Activated T-cell treated with anti-CD3 and anti-CD28 coated beads, Interleukin-2, amount 50 U/mL, for 72 hours (primary cell): ENCODE measurements at places on chromosomes 3 and 15. TPM values are rescaled to one million over a fixed set of nuclear protein-coding genes. Genes with fewer than 3 reads are reported as not detected.

DNA sequence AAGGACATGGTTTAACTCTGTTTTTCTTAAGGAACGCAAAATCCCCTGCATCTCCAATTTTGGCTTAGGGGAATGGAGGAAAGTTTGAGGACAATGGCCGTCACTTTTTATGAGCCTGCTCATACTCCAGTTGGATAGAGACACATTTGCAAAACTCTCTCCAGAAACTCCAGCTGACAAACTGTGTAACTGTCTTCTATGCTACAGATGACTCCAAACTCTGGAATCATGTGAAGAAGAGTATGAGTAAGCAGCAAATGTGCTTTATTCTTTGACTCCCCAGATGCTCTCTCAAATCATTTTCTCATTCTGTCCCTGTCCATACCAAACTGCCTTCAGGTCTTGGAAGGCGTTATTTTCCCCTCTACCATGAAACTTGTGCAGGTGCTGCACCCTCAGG lies 226.5 kb upstream of the GPR149 start:
- H3K4me1 ChIP-seq = no peaks in the 10 kb centered on the region
- H3K27me3 ChIP-seq = no peaks in the 10 kb centered on the region
- H3K27ac ChIP-seq = no peak overlapping the region
- H3K36me3 ChIP-seq = no peaks in the 10 kb centered on the region
- no peak overlapping the region for H3K4me3 ChIP-seq

- H3K27me3 ChIP-seq = no peaks in the 10 kb centered on the region
- peaks cover 22% of the 10 kb centered on the region for H3K36me3 ChIP-seq
- H3K27ac ChIP-seq = no peak overlapping the region
- H3K4me3 ChIP-seq = no peak overlapping the region
Observed at GRCh38 chr3:125262161-125262560, 49.6 kb upstream of the SLC12A8 start.

DNA sequence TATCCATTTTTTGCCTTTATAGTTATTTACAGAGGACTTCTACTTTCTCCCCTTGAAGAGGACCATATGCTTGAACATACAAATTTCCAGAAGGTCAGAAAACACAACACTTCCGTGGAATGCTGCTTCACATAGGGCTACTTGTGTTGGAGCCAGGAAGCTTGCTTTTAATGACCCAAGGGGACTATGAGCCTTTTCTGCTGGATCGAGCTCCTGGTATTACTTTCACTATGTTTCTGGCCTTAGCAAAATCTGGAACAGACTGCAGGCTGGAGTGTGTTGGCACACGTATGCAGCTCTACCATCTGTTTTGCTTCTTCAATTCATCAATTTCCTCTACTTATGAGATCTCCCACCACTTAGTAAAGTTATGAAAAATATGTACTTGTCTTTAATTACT lies 69.3 kb upstream of the CBLB start:
- no peaks in the 10 kb centered on the region for H3K4me1 ChIP-seq
- H3K27me3 ChIP-seq = no peaks in the 10 kb centered on the region
- peaks cover 1% of the 10 kb centered on the region for H3K36me3 ChIP-seq

DNA sequence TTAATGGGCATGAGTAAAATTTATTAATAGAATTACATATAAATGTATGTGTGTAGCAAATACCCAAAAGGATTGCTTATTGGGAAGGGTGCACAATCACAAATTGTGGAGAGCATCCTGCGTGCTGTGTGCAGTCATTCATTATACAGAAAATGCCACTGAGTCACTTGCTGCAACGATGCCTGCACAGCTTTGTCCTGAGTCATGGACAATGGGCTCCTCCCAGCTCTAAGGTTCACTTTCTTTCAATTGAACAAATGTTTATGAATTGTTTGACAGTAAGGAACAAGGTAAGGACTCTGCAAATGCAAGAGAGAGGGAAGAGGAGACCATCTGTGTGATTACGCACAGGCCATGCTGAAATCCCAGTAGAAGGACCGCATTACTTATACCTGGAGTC lies 18.7 kb downstream of the CFAP161 start:
- H3K4me1 ChIP-seq = no peaks in the 10 kb centered on the region
- H3K36me3 ChIP-seq = no peaks in the 10 kb centered on the region
- DNase-seq = no peak
- H3K27me3 ChIP-seq = peaks cover 7% of the 10 kb centered on the region
- no peak overlapping the region for H3K4me3 ChIP-seq

GRCh38 chr15:35142578-35142977 lies 57.5 kb upstream of the NANOGP8 start:
- no peaks in the 10 kb centered on the region for H3K36me3 ChIP-seq
- no peak overlapping the region for H3K27ac ChIP-seq
- H3K4me1 ChIP-seq = no peaks in the 10 kb centered on the region
- H3K27me3 ChIP-seq = peaks cover 5% of the 10 kb centered on the region

DNA sequence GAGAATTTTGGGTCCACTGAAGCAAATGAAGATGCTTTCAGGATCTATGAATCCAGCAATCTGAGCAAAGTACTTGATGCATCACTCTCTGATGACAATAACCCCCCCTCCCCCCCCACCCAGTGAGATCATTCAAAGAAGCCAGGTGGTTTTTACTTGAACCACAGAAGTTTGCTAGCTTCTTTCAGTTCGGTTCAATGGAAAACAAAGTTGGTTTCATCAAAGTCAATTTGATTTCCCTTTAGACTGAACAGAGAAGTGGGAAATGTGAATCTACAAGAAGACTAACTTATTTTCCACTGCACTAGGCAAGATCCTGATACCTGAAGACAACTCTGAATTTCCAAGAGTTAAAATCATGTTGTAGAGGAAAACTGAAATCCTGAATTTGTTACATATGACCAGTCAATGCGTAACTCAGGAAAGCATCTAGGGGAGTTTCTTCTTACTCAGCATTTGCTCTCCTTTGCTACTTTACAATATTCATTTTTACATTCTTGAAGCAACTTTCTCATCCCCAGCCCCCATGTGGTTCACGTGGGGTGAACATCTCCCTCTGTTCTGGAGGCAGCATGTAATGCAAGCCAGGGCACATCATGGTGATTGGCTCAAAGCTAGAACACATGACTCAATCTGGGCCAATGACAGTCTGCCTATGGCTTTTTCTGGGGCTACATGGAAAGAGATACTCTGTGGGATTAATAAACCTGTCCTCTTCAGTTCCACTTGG lies 572.6 kb downstream of the FOXP1 start:
- peak; percentile 80 for DNase-seq
- H3K27me3 ChIP-seq = no peaks in the 10 kb centered on the region
- peak overlapping the region; percentile 98 for H3K27ac ChIP-seq
- H3K4me3 ChIP-seq = peak overlapping the region; percentile 70

GRCh38 chr3:187358068-187358467 lies 10.1 kb upstream of the RTP4 start:
- no peak for DNase-seq
- no peaks in the 10 kb centered on the region for H3K27me3 ChIP-seq
- peaks cover 10% of the 10 kb centered on the region for H3K4me1 ChIP-seq
- H3K27ac ChIP-seq = no peak overlapping the region
- H3K4me3 ChIP-seq = no peak overlapping the region
- H3K36me3 ChIP-seq = no peaks in the 10 kb centered on the region

DNA sequence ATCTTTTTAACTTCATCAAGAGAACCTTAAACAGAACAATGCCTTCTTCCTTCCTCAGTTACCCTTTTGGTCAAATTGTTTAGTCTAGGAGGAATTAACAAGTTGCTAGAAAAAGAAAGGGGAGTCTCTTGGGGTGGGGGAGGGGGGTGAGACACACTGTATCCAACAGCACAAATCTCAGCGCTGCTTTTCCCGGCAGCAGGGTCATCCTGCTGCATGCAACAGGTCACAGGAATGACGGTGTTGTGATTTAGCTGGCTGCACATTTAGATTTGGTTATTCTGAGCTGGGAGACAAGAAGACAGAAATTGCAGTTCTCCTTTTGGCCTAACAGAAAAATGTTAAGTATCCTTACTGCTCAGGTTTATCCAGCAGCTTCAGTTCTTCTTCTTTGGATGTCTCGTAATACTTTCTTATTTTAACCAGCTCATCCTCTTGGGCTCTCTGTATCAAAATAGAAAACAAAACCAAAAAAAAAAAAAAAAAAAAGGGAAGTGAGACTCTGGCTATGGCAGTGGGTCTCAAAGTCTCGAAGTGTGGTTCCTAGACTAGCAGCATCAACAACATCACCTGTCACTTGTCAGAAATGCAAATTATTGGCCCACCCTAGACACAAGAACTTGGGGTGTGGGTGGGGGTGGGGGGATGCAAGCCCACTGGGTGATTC lies 190.5 kb downstream of the GREM1 start:
- no peak for DNase-seq
- H3K36me3 ChIP-seq = no peaks in the 10 kb centered on the region
- H3K27me3 ChIP-seq = no peaks in the 10 kb centered on the region
- H3K27ac ChIP-seq = no peak overlapping the region
- H3K4me3 ChIP-seq = no peak overlapping the region

GRCh38 chr15:53000409-53000808 lies 210.3 kb upstream of the ONECUT1 start:
- H3K27ac ChIP-seq = no peak overlapping the region
- no peaks in the 10 kb centered on the region for H3K36me3 ChIP-seq
- no peak for DNase-seq
- H3K27me3 ChIP-seq = no peaks in the 10 kb centered on the region
- H3K4me1 ChIP-seq = no peaks in the 10 kb centered on the region

DNA sequence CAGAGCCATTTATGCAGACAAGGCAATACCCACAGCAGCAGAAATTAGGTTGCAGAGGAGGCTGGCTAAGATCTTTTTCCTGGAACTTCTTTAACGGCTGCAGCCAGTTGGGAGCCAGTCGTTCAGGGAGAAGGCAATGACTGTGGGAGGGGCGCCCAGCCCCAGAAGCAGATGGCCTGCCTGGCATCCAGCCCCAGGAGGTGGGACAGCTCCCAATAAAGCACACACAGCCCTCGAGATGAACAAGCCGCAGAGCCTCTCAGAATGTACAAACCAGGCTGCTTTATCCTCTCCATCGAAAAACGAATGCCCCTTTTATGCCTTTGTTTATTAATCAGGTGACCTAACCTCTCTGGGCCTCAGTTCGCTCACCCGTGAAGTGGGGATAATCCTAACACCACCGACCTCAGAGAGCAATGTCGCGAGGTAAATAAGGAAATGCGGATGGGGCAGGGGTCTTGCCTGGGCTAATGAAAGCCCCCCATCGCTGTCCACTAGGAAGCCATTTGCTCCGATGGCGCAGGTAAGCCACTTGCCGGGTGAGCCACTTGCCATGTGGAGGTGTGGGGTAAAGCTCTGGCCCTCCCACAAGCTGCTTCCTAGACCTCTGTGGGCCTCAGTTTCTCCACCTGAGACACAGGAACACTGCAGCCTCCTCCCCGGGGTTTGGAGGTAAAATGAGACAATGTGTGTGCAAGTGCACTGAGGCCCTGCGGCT lies 35.8 kb downstream of the MGLL start:
- H3K27ac ChIP-seq = no peak overlapping the region
- no peaks in the 10 kb centered on the region for H3K36me3 ChIP-seq
- no peak overlapping the region for H3K4me3 ChIP-seq
- peaks cover 8% of the 10 kb centered on the region for H3K27me3 ChIP-seq
- peaks cover 6% of the 10 kb centered on the region for H3K4me1 ChIP-seq

- peak overlapping the region; percentile 9 for H3K27ac ChIP-seq
- H3K27me3 ChIP-seq = peaks cover 25% of the 10 kb centered on the region
- peak; percentile 9 for DNase-seq
- H3K36me3 ChIP-seq = no peaks in the 10 kb centered on the region
- H3K4me1 ChIP-seq = peaks cover 31% of the 10 kb centered on the region
Observed at GRCh38 chr3:134928392-134928791, 133.3 kb downstream of the EPHB1 start.

- peaks cover 14% of the 10 kb centered on the region for H3K4me1 ChIP-seq
- peaks cover 8% of the 10 kb centered on the region for H3K27me3 ChIP-seq
Observed at GRCh38 chr3:107841831-107842230, 249.0 kb downstream of the CD47 start.

GRCh38 chr3:66107855-66108254 lies 69.1 kb upstream of the MAGI1 start:
- no peak overlapping the region for H3K4me3 ChIP-seq
- no peak for DNase-seq
- no peaks in the 10 kb centered on the region for H3K4me1 ChIP-seq
- H3K27ac ChIP-seq = no peak overlapping the region
- H3K27me3 ChIP-seq = peaks cover 10% of the 10 kb centered on the region

- H3K27me3 ChIP-seq = no peaks in the 10 kb centered on the region
- H3K36me3 ChIP-seq = no peaks in the 10 kb centered on the region
- no peaks in the 10 kb centered on the region for H3K4me1 ChIP-seq
- no peak overlapping the region for H3K4me3 ChIP-seq
- no peak overlapping the region for H3K27ac ChIP-seq
- no peak for DNase-seq
Observed at GRCh38 chr3:101270149-101270548, 50.2 kb downstream of the IMPG2 start.

DNA sequence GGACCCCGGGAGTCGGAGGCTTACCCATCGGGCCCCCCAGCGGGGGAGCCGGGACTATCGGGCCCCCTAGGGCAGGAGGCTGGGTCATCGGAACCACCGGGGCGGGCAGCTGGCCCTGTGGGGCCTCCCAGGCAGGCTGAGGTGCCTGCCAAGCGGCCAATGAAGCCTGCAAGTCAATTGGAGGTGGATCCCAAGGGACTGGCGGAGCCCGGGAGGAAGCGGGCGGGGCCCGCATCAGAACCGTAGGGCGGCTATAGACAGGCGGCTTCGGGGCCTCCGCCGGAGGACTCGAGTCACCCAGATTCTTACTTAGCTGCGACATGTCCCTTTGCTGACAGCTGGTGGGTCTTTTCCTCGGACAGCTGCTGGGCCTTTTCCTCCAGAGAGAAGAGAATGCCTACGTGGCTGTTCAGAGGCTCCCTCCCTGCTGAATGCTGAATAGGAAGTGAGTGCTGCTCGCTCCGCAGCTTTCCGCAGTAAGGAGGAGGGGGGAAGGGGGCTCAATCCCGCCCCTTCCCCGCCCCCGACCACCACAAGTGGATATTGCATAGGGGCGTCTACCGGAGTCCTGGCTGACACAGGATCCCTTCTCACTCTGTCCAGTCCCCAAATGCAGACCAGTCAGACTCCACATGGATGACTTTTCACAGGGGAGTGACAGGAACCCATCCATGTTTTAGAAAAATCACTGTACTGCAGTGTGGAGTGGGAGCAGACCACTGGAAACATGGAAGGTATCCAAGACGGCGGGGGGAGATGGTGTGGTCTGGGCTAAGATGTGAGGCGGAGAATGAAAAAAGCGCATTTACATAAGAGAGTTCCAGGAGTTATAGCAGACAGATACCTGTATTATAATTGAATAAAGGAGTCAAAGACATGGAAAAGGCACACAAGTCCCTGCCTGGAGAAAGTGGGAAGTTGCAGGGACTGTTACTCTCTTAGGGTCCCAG lies at the start of gene MAGEL2:
MAGEL2 (minus strand) TSS at position 447 of the 950 bp plus-strand sequence; CDS start at position 322, 125 bp downstream.
- DNase-seq = no peak
- no peaks in the 10 kb centered on the region for H3K4me1 ChIP-seq
- H3K36me3 ChIP-seq = no peaks in the 10 kb centered on the region
- peaks cover 10% of the 10 kb centered on the region for H3K27me3 ChIP-seq
- H3K27ac ChIP-seq = no peak within 1 kb of the TSS

- no peaks in the 10 kb centered on the region for H3K27me3 ChIP-seq
- DNase-seq = no peak
- no peak overlapping the region for H3K4me3 ChIP-seq
- peaks cover 3% of the 10 kb centered on the region for H3K36me3 ChIP-seq
- H3K27ac ChIP-seq = no peak overlapping the region
Observed at GRCh38 chr3:188036375-188037194, 117.4 kb upstream of the LPP start.

GRCh38 chr3:11803977-11804892 lies 42.5 kb downstream of the TAMM41 start:
- no peak overlapping the region for H3K4me3 ChIP-seq
- peak; percentile 38 for DNase-seq
- peaks cover 25% of the 10 kb centered on the region for H3K36me3 ChIP-seq
- H3K27ac ChIP-seq = peak overlapping the region; percentile 9
- no peaks in the 10 kb centered on the region for H3K27me3 ChIP-seq

Gene SLC22A14
- 0.14 TPM for total RNA-seq

Gene ANKRD63
- total RNA-seq = not detected

Gene POLR2M
- total RNA-seq = 67.1 TPM

Gene DCP1A
- 47.1 TPM for total RNA-seq

Gene CKMT1B
- not detected for total RNA-seq
